Effector memory CD4-positive, alpha-beta T cell (primary cell): ENCODE measurements at places on chromosomes 2 and 18.

DNA sequence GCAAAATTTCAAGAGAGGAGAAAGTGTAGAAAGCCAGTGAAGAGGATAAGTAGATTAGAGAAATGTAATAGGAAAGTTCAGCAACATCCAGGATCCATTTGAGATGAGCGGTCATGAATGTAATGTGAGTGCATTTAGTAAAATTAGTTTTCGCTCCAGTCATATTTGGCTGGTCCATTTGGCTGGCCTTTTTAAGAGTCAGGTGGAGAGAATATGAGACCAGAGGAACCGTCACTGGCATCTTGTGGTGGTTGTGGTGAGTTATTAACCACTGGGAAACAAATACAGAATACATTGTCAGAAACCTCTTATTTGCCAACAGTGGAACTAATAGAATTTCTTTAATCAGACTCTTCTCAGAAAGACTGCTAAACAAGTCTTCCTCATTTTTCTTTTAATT is 1064.3 kb upstream of the CDH2 start:
- DNase-seq = no peak

DNA sequence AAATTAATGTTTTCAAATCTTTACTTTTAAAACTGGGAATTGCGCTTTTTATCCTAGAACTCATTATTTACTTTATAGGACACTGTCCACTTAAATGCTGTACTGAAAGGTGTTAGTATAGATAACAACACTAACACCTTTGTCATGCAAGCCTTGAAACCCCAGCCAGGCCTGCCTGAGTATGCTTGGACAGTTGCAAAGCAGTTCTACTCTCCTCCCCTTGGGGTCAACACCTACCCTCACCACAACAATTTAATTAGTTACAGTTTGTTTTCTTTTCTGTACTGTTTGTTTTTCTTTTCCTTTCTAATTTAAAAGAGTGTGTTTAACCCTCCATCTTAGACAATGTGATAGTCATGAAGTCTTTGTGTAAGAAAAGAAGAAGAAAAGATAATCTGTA is 18.9 kb upstream of the FAM98A start:
- no peak for DNase-seq

GRCh38 chr2:11050565-11050964 is 104.7 kb upstream of the SLC66A3 start:
- DNase-seq = no peak

DNA sequence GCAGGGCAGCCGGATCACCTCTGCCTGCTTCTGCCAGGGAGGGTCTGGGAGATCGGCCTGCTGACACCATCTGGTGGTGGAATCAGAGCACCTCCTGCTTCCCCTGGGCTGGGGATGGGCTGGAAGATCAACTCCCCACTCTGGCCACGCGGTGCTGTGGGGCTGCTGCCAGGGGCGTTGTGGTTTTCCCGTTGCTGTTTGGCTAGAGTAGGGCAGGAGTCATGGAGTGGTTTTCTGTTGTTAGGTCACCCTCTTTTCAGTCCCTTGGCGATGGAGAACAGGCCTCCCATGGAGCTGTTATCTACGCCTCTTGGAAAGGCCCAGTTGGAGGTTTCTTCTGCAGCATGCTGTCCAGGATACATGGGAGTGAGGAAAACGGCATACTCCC is 15.2 kb downstream of the BCL2L11 start:
- no peak for DNase-seq

DNA sequence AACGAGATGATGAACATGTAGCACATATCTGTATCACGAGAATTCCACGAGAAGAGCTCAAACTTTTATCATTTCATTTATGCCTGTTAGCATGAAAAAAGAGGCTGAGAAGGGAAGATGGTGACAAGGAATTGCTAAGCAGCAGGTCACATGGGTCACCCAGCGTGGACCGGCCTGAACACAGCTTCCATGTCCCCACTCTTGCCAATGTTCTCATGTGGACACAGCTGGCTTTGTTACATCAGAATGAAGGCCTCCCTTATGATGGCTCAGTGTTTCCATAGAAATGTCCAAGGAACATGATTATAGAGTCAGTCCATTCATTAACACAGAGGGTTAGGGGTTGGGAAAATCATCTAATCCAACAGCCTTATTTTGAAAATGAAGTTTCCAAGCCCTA is 215.4 kb downstream of the CMPK2 start:
- DNase-seq = no peak

DNA sequence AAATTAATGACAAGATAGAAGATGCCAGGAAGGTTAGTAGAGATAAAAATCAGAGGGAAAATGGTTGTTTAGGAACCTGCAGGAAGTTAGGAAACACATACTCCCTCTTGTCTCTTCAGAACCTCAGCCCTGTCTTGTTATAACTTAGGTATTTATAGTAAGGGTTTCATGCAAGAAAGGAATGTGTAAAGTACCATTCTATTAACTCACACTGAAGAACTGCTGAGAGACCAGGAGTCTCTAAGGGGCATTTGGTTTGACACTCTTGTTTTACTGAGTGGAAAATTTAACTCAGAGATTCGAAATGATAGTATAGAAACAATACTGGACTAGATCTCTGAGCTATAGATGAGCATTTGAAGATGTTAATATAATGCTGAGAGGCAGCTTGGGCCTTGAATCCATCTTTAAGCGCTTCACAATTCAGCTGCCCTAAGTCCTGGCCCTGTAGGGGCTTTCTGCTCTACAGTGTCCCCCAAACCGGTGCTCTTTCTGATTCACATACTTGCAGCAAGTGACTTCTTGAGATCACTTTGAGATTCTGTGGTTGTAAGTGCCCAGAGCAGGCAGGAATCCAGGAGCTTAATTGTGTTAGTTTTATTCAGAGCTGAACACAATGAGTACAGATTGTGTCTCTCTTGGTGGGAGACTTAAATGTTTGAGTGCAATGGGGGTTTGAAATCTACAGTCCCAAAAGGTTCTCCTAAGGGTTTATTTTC is 235.0 kb upstream of the RGPD4 start:
- DNase-seq = no peak

GRCh38 chr18:63603772-63604171 is 16.6 kb downstream of the SERPINB13 start:
- no peak for DNase-seq

GRCh38 chr2:112891385-112891831 is 19.6 kb upstream of the IL37 start:
- no peak for DNase-seq

GRCh38 chr2:104812286-104812685 is 41.6 kb upstream of the POU3F3 start:
- DNase-seq = no peak

- DNase-seq = peak; percentile 48
Observed at GRCh38 chr2:65430603-65431420, 1.6 kb downstream of the SPRED2 start.

- no peak for DNase-seq
Observed at GRCh38 chr2:49129034-49129433, 25.3 kb downstream of the FSHR start.

DNA sequence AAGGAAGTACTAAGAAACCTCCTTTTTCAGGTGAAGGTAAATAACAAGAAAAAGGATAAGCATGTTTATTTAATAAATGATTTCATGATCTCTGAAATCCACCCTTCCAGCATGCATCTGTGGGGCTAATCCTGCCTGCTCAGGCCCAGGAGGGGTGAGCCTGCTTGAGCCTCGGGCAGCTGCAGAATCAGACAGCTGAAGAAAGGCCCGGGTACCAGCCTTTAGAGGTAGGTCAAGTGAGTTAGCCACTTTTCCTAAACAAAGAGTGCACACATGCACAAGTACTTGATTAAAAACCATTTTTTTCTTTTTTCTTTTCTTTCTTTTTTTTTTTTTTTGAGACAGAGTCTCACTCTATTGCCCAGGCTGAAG is 25.7 kb upstream of the FZD7 start:
- DNase-seq = no peak
